ENCODE measurements at places on chromosomes 11 and 22.
A peak's percentile ranks its signal among the peaks of the same experiment; 100 is the strongest.

DNA sequence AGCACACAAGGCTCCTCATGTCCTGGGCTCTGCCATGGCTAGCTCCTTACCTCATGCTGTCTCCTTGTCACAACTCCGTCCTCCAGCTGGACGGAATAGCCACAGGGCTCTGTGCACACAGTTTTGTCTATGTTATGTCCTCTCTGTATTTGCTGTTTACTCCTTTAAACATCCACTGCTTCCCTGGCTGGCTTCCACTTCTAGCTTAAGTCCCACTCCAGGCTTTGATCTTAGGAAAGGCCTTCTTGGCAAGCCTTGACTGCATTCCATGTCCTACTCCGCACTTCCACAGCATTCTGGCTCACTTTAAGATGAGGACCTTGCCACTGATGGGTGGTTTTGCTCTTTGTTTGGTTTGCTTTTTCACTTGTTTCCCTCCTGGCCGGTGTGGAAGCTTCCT lies 22.9 kb upstream of the ROBO3 start:
- no peak for DNase-seq

DNA sequence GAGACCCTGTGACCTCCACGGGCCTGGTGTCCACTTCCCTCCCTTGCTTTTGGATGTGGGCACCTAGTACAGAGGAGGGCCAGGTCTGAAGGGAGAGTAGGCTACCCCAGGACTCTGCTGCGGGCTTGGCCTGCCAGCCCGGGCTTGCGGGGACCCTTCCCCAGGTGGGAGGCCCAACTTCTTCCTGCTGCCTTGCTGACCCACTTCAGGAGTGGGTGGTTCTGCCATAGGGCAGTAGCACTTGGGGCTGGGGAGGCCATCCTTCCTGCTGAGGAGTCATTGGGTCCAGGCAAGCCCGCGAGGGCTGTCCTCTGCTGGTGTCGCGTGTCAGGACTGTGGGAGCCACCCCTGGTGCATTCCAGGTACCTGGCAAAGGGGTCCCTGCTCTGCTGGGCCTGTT lies 1250.0 kb downstream of the BRD1 start:
- DNase-seq, result no peak

DNA sequence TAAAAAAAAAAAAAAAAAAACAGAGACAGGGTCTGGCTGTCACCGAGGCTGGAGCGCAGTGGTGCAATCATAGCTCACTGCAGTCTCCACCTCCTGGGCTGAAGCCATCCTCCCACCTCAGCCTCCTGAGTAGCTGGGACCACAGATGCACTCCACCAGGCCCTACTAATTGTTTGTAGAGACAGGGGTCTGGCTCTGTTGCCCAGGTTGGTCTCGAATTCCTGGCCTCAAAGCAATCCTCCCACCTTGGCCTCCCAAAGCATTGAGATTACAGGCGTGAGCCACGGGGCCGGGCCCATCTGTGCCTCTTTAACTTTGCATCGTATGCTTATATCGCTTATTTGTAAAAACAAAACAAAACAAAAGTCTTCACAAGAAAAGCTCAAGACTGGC lies 3.1 kb downstream of the CPT1A start:
- DNase-seq, result no peak

- peak; percentile 31 for DNase-seq
Observed at GRCh38 chr11:13776134-13776815, 107.8 kb downstream of the FAR1 start.

- DNase-seq, result no peak
Observed at GRCh38 chr11:59676205-59676604, 7.4 kb upstream of the PATL1 start.

DNA sequence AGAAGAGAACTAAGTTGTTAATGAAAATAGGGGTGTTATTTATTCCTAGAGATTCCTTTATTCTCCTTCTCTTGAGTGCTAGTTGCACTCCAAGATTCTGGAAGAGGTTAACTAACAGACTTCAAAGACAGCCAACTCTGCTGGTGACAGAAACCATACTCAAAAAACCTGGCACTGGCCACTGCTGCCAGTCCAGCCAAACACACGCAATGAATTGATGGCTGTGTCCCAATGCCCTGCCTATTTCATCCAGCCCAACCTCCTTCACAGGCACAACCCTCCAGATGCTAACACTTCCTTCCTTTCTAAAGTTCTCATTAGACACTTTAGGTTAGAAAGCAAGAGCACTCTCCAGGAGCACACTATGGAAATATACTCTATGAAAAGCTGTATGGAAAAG lies 150.8 kb upstream of the C11orf58 start:
- DNase-seq, result no peak

DNA sequence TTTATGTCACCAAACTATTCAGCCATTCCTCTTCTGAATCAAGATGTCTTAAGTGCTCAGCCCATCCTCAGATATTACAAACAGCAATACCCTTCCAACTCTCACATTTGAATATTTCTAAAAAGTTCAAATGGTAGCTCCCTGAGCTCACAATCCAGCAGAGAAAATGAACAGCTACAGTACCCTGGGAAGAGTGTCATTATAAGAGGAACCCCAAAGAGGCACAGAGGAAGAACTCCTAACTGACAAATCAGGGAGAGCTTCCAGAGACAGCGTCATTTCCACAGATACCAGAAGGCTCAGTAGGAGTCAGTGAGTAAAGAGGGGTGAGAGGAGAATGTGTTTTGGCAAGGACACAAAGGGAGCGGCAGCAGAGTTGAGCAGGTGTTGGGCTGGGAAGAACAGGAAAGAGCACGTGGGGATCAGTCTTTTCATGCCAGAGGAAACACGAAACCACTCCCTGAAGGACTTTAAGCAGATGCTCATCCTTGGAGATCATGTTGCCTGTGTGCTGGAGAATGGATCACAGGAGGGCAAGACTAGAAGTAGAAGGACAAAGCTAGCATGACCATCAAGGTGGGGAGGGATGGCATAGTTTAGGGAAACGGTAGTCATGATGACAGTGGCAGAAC lies 4.3 kb downstream of the CLTCL1 start:
- DNase-seq, result no peak

DNA sequence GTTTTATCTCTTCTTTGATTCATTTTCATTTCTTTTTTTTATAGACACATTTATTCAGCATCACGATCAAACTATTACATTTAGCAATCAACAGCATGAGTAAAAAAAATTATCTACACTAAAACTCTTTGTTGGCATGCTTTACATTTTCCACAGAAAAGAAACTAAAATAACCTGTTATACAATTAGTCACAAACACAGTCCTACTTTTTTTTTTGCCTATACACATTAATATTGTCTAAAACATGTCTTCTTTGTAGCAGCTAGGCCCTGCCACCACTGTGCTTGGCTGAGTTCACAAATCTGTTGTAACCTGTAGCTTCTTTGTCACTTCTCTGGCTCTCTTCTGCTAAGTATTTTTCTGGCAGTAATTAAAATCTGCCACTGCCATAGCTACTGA lies 117.0 kb downstream of the STIM1 start:
- no peak for DNase-seq

DNA sequence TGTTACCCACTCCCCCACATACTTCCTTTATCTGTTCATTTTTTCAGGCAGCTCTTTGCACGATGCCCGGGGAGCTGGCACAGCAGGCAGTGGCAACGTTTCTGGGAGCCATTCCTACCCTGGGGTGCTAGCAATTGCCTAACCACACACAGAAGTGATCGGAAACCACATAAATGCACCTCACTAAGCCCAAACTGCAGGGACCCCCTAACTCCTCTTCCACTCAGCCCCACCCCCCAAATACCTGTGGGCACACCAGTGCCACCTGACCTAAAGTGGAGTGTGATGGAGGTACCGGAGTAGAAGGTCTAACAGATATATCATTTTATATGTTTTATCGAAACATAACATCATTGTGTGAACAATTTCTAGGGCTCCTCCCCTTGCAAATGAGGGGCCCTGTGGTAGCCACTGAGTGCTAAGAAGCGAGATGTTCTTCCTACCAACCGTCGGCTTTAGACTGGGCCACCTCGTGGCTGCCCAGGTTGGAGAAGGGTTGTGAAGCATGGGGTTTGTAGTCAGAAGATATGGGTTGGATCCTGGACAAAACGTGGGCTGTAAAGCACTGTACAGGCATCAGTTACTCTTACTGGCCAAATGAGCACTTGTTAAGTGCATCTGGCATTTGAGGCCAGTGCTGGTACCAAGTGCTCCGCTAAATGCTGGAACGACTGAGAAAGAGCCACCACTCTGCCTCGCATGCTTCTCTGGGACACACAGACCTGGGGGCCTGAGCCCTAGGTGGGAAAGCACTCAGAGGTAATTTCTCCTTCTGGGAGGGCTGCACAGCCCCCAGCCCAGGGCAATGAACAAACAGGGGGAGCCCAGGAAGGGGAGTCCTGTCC lies 2.8 kb downstream of the MRGPRD start:
- no peak for DNase-seq

GRCh38 chr11:120134931-120135228 lies 3.0 kb downstream of the TRIM29 start:
- no peak for DNase-seq

All from T-cell (primary cell).